ENCODE measurements at places on chromosomes 2 and 18.

DNA sequence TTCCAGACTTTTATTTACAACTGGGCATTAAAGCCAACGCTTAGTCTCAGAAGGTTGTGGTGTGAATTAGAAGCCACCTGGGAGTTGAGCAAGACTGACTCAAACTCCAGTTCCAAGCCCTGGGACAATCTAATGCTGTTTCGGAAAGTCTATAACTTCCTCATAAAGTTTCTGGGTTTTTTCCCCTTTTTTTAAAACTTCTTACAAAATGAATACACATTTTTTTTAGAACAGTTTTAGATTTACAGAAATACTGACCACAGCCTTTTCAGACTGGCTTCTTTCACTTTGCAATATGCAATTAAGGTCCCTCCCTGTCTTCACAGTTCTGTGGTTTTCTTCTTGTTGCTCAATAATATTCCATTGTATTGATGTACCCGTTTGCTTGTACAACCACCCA is 115.9 kb upstream of the TWIST2 start:
- no peak for DNase-seq

DNA sequence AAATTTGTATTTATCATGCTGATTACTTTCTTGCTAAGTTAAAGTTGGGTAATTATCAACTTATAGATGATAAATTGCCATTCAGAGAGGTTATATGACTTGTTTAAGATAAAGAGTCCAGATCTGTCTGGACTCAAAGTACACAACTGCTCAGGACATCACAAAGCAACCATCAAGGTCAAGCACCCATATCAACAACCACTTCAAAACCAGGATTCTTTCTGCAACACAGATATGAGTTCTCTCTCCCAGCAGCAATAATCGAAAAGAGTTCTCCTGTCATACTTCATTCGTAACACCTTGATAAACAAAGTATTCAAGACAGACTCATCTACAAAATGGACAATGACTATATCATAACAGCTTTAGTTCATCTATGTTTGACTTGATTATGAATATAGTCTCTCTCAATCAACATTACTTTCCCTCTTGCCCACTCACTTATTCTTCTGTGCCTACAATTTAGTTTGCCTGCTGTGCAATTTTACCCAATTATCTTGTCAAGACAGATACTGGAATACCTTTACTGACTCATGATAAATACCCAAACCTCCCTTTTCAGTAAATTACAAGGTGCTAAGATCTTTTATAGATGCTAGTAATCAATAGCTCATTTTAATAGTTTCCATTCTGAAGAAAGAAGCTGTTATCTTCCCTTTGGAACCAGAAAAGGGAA is 281.8 kb downstream of the NBAS start:
- DNase-seq, result no peak

DNA sequence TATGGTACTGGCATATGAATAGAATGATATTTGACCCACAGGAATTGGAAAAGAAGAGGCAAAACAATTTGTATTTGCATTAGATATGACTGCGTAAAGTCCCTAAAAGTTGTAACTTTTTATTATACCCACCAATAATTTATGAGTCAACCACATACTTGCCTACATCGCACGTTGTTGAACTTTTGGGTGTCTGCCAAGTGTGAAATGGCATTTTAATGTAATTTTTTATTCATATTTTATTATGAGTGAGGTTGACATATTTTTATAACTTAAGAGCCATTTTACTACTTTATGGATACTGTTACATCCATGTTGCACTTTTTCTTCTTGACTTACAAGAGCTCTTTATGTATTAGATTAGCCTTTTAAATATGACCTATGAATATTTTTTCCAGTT is 4.6 kb downstream of the DSC2 start:
- no peak for DNase-seq

GRCh38 chr2:134260713-134261112 is 6.8 kb downstream of the MGAT5 start:
- no peak for DNase-seq

DNA sequence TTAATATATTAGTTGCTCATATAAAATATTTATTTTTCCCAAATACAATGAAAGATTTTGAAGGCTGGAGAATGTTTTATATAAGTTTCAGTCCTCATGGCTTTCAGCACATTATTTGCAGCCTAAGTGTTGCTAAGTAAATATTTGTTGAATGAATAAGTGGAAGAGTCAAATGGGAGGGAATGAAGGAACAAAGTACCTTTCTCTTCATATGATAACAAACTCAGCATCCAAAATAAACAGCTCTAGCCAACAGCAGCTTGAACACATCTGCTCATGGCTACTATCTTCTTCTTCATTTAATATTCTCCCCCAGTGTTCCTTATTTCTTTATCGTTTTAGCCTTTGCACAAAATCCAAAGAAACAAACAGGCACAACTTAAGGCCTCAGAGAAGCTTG is 385.2 kb upstream of the PIK3C3 start:
- no peak for DNase-seq

DNA sequence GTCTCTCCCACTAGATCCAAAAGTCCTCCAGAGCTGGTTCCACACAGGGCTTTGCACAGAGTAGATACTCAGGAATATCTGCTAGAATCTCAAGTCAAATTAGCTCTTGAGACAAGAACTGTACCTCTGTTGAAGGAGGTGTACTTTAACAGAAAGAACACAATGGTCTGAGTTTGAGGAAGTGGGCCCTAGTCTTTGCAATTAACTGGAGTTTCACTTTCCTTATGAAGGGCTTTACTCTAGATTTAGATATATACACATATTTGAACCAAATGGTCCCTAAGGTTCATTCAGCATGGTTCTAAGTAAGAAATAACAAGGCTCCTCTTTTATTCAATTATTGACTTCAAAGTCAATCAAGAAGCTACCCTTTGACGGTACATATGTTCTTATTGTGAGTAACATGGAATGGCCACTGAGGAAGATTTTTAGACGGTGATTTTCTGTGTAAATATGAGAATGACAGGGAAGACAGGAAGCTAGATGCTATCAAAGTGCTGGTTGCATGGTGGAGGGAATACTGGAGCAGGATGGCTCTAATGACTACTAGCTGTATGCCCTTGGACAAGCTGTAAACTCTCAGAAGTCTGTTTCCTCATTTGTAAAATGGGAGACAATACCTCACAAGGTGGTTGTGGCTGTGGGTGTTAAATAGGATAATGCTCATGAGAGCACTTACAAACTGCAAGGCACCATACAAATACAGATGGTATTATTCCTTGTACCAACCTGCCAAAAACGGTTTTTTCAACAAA is 73.5 kb upstream of the SERTAD2 start:
- DNase-seq, result peak; percentile 25

DNA sequence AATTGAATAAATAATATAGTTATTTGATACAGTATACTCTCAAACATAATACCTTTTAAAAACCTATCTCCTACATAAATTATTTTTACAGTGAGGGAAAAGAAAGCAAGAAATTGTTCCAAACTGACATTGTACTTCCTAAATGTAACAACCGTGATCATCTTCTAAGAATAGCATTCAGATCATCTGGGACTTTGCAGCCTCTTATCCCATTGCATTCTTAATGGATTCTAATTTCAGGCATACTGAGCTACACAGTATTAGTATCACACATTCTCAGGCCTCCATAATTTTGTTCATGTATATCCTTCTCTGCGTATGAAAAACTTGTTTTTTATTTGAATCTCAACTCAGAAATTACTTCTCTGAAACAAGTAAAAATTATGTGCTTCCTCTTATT is 1134.7 kb upstream of the CDH2 start:
- DNase-seq, result no peak

GRCh38 chr18:72107647-72108383 is 436.3 kb downstream of the CBLN2 start:
- no peak for DNase-seq

DNA sequence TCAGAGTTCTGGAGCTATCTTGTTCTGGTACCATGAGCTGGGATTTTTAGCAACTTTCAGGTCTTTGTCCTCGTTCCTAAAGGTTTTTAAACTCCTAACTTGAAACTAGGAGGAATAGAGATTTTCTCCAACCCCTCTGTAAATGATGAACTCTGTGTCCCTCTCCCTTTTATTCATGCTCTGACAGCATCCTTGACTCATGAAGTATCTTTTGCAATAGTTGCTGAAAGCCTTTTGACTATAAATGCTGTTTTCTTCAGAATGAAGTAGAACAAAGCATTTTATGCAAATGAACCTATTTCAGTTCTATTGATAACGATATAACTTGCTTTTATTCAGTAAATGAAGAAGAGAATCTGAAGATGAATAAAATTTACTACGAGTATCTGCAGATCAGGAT is 17.0 kb upstream of the MAPRE2 start:
- no peak for DNase-seq

- DNase-seq, result no peak
Observed at GRCh38 chr2:47283659-47284058, 119.3 kb upstream of the MSH2 start.

DNA sequence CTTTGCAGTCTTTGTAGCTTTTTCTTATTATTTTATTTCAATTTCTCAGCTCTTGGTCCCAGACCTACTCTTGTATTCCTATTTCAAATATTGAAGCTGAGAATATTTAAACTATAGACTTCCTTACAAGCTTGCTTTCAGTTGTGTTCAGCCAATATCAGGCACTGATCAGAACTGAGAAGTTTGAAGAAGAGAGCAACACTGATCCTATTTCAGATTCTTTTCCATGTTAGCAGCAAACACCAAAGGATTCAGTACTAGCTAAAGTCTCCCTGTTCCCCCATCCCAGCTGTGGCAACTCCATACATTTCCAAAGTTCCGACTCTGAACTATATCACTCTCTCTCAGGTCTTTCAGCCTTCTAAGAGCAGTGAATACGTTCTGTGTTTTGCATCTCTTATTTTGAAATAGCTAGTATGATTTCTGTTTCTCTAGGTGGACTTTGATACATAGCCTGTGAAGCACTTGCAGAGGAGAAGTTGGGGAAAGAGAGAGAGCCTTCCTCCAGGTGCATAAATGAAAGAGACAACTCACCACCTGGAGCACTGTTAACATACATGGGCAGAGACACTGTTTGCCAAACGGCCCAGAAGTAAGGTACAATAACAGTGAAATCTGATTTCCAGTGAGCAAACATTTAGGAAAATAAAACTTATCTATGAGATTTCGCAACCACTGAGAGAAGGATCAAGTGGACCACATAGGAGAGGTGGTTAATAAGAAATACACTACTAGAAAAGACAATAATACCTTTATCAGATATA is 135.0 kb upstream of the ZNF804A start:
- no peak for DNase-seq

GRCh38 chr2:163264341-163264740 is 425.8 kb upstream of the KCNH7 start:
- no peak for DNase-seq

DNA sequence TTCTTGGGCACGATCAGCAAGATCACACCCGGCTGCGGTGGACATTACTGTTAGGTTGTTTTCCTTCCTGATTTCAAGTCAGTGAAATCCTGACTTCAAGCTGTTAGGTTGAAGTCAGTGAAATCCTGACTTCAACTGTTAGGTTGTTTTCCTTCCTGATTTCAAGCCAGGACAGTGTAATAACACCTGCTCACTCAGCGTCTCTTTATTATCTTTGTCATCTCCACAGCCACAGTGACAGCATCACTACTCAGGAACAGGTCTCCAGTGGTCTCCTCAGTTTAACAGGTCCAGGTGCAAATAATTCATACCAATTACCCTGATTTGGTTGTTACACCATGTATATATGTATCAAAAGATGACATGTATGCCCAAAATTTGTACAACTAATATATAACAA is 208.1 kb upstream of the REG3G start:
- no peak for DNase-seq

GRCh38 chr2:136738044-136738443 is 27.3 kb upstream of the THSD7B start:
- no peak for DNase-seq
